ENCODE measurements at places on chromosomes 12 and 14.

DNA sequence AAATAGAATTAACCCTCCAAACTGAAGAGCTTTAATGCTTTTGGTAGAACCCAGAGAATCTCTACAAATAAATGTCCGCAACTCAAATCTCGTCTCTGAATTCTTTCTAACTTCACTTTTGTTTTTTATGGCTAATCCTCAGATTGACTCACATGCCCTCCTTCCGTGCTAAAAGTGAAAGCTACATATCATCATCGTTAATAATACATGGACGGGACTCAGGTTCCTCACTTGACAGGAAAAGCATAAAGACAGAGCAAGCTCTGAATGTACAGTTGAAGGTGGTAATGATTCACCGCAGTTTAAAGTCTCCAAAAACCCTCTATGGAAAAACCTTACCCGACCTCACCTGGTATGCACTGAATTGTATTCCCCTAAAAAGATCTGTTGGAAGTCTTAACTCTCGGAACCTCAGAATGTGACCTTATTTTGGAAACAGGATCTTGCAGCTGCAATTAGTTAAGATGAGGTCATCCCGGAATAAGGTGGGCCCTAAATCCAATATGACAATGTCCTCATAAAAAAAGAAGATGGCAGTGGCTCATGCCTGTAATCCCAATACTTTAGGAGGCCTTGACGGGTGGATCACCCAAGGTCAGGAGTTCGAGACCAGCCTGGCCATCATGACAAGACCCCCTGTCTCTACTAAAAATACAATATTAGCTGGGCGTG lies 147.4 kb upstream of the FOXN3 start:
- no peak for DNase-seq

DNA sequence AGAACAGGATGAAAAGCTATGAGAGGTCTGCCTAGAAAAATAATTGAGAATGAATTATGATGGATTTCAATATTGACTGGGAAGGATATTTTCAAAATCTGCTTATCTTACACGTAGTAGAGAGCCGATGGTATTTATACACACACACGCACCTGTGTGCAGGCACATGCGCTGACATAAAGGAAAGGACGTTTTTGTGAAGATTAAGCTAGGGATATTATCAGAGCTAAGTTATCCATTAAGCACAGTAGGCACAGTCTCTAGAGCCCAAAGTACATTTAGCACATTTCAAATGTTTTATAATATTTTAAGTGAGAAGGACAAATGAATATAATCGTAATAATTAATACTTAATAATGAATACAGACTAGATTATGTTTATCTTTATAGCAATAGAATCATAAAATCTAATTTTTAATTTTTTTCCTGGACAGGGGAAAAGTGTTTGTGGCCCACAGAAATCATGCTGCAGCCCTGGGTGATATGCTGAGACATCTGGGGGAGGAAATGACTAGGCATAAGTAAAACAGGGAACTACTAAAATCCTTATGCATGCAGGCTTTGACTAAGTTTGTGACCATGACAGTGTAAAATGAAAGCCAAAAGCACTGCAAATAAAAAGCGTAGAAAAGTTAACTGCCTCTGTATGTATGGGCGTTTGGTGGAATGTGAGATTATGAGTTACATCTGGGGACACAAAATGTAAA lies 146.1 kb downstream of the KITLG start:
- no peak for DNase-seq

GRCh38 chr12:59425798-59426197 lies 170.0 kb upstream of the SLC16A7 start:
- DNase-seq, result no peak

- DNase-seq, result no peak
Observed at GRCh38 chr12:76942267-76942666, 63.4 kb upstream of the CSRP2 start.
